ENCODE measurements at places on chromosomes 12 and 14. TPM values are rescaled to one million over a fixed set of nuclear protein-coding genes. Genes with fewer than 3 reads are reported as not detected.
A peak's percentile ranks its signal among the peaks of the same experiment; 100 is the strongest.

TSPAN8 gene
- not detected for total RNA-seq

TAS2R13 gene
- not detected for total RNA-seq

PIP4P1 gene
- 23.8 TPM for total RNA-seq

DNA sequence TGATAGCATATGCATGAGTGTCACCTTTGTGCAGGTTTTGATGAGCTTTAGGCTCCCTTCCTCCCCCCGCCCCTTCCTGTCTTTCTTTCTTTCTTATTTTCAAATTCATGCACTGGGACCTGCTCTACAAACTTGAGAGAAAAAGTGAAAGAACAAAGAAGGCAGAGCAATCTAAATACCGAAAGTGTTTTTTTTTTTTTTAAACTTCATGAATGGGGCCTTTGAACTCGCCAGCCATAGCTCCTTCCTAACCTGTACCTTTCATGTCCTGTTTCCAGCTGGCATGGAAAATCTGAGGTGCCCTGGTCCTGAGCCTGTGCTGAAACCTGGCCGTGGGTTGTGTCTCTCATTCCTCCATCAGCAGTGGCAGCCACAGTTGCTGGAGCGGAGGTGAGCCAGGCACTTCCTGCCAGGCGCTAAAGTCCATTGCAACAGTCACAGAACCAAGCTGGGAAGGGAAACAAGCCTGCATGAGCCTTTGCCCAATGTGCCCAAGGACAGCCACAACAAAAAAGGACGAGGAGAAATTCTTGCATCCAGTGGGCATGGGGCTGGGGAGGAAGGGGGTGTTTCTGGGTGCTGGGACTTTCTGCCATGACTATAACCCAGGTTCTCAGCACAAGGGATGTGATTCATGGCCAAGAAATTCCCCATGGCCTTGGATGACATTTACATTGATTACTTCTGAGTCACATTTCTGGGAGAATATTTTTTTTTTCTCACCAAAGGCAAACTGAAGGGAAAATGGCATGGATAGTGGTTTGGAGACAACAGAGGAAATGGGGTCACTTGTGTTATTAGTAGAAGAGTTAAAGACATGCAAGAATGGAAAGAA is 102.7 kb downstream of the TMEM30B start:
- DNase-seq = peak; percentile 99

TMTC1 gene
- total RNA-seq = 3.9 TPM

DNA sequence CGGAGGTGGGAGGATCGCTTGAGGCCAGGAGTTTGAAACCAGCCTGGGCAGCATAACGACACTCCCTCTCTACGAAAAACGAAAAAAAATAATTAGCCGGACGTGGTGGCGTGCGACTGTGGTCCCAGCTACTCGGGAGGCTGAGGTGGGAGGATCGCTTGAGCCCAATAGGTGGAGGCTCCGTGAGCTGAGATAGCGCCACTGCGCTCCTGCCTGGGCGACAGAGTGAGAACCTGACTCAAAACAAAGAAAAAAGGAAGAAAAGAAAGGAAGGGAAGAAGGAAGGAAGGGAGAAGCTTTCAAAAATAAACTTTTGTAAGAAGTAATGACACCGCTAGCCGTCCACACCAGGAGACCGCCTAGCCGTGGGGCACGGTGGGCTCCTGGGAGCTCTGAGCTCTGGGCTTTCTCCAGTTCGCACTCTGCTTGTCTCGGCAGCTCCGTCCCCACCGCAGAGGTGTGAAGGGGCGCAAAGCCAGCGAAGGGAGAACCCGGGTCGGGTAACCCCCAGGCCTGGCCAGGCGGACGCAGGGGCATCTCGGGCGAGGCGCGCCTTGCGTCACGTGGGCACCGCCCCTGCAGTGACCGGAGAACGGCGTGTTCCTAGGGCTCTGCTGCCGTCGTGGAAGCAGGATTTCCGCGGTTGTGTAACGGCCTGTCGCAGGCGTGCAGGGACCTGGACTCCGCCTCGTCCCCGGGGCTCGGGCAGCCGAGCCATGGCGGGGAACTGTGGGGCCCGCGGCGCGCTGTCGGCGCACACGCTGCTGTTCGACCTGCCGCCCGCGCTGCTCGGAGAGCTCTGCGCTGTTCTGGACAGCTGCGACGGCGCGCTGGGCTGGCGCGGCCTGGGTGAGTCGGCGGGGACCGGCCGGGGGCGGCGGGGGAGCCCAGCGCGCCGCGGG is at the start of gene IRAK3:
TSS of gene IRAK3 (plus strand) at position 631 of the 902 bp plus-strand sequence. CDS start at position 717, 86 bp downstream.
- no peak for DNase-seq

CD163L1 gene
- total RNA-seq = 9.7 TPM

- DNase-seq = peak; percentile 65
Measured at GRCh38 chr14:20631023-20631879, 10.2 kb downstream of the OR6S1 start.

GAPDH gene
- total RNA-seq = 8,157 TPM

- peak; percentile 43 for DNase-seq
Measured at GRCh38 chr14:88749139-88749538, 43.6 kb downstream of the EML5 start.

GRCh38 chr14:102571043-102571442 is 21.4 kb upstream of the RCOR1 start:
- DNase-seq = no peak

IL22 gene
- not detected for total RNA-seq

KIF26A gene
- total RNA-seq = not detected

TAS2R19 gene
- total RNA-seq = not detected

- DNase-seq = peak; percentile 3
Measured at GRCh38 chr12:78120866-78121560, 290.3 kb downstream of the NAV3 start.

LRRC10 gene
- total RNA-seq = not detected

GRCh38 chr14:21509432-21510143 is 1.6 kb downstream of the METTL3 start:
- no peak for DNase-seq

DNA sequence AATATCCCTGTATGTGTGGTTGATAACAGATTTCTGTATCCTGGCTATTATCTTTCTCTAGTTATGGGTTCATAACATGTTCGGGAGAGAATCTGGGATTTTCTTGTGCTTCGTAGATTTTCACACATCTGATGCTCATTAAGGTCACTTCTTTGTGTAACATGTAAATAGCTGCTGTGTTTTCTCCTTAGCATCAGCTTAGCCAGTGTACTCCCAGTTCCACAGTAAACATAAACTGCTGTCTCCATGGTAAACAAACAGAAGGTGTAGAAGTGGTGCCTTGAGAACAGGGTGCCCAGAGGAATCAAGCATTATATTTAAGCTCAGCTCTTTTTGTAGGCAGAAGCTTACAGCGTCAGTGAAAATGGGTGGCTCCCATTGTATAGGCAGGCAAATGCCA is 88.0 kb downstream of the ANO6 start:
- no peak for DNase-seq

Measured in M059J (cell line).